ENCODE measurements at places on chromosomes 6 and 20.

DNA sequence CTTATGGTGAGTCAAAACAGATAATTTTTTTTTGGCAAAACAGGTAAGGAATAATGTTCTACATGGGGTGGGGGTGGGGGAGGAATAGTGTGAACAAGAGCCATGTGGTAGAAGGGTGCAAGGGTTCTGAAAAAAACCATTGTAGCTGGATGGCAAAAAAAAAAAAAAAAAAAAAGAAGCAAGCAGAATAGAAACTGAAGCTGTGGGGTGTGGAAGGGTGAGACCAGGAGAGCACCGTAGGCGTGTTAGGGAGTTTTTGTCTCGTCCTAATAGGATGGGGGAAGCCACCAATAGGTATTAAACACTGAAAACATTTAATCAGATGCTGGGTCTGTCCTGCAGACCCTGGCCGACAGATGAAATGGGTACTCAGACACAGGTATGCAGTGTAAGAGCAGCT, 110.1 kb downstream of the ADTRP start:
- no peak for DNase-seq

DNA sequence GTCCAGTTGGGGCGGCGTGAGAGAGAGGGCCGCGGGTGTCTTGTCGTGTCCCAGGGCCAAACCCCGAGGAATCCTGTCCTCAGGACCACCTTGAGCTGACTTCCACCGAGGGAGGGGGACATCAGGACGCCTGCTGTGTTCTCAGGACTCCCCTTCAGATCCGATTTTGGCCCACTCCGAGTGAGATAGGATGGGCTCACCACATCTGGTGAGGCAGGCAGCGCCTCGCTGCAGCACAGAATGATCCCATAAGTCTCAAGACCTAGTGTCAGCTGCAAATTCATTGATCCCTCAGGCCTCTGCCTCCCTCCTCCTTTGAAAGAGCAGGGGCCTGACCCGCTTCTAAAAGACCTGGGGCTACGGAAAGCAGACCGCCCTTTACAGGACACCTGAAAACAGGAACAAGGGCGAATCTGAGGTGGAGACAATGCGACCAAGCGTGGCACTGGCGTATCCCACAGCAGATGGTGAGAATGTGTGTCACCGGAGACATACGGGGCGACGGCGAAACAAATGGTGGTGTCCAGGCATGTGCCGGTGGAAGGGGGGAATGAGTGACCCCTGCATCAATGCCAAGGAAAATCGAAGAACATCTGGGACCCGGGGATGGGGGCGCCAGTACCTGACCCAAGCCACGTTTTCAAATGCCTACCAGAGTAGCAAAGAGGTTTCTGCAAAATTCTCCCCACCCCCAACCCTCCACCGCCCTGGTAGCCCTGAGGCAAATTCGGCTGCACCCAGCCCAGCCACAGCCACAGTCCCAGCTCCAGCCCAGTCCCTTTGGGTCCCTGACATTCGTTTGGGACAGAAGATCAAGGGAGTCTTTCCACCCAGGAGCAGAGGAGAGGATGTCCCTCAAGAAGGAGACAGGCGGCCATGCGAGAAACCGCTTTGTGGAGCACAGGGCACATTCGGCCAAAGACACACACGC, 162.1 kb upstream of the ZNF337 start:
- no peak for DNase-seq

DNA sequence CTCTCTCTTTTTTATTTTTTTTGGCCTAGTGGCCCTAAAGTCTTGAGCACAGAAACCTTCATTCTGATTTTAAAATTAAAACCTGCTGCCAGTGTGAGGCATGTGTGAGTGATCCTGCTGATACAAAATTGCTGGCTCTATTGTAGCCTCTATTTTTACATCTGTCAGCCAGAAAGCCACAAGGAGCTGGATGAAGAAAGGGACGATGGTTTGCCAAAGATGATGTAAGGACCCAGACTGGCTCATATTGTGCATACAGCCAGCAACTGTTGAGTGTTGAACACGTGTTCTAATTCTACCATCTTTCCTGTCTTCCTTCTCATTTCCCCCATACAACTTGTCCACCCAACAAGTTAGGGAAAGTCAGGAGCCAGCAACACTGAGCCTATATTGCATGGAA, 40.8 kb upstream of the ATXN1 start:
- no peak for DNase-seq

DNA sequence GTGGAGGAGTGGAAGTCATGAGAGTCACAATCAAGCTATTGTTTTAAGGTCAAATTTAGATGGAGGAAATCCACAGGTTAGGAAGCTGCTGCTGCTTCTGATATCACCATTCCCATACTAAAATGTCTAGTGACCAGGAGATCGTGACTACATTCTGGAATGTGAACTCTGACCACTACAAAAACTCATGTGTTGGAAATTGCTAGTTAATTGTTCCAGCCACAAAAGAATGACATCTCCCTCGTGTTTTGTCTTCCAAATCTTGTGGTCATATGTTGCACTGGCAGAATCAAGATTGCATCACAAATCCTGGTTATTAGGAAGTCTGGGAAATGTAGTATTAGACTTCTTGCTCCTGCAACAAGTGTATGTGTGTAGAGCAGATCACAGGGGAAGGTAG, 441.9 kb downstream of the CD109 start:
- DNase-seq = no peak

GRCh38 chr20:1469306-1469905, 2.8 kb upstream of the NSFL1C start:
- no peak for DNase-seq

GRCh38 chr20:47389867-47390347, 33.4 kb upstream of the ZMYND8 start:
- DNase-seq = no peak

- DNase-seq = no peak
Observed at GRCh38 chr6:80478030-80478429, 371.6 kb downstream of the BCKDHB start.

DNA sequence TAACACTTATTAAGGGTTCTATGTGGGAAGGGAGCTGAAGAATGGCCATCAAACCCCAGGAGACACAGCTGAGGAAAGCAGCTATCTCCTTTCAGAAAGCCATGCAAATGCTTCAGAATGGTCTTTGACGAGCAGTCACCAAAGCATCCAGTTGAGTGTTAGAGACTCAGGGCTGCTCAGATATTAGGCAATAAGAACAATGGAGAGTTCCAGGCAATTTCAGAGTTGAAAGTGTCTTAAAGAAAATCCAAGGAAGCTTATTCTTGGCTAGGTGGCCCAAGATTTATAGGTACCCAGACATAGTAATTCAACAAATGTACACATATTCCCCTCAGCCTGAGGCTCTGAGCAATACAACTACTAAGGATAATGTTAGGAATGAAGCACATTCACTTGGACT, 180.1 kb upstream of the SOX4 start:
- no peak for DNase-seq

DNA sequence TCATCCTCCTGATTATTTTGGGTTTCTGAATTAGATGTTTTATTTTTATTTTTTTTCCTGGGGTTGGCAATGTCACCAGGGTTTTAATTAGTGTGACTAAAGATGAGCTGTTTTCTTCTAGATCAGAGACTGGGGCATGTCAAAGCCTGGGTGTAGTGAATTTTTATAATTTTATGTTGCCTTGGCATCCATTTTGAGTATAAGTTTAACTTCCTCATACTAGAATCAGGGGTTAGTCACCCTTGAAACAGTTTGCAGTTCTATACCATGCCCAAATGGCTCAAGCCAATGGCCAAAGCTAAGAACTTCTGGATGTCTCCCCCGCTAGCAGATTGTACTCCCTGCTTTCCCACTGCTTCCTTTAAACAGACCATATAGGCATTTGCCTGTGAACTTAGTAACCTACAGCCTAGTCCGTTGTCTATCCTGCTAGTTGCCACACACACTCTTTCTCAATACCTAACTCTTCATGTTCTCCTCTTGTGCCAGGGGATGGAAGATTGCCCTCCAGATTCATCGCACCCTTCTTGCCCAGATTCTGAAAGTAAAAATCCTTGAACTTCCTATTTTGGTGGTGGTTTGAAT, 54.5 kb downstream of the KIAA0408 start:
- no peak for DNase-seq

- no peak for DNase-seq
Observed at GRCh38 chr6:158069800-158070195, 88.1 kb downstream of the SYNJ2 start.
